Cerebellar cortex (tissue), 1 donor: ENCODE measurements at places on chromosomes 6 and 20.

DNA sequence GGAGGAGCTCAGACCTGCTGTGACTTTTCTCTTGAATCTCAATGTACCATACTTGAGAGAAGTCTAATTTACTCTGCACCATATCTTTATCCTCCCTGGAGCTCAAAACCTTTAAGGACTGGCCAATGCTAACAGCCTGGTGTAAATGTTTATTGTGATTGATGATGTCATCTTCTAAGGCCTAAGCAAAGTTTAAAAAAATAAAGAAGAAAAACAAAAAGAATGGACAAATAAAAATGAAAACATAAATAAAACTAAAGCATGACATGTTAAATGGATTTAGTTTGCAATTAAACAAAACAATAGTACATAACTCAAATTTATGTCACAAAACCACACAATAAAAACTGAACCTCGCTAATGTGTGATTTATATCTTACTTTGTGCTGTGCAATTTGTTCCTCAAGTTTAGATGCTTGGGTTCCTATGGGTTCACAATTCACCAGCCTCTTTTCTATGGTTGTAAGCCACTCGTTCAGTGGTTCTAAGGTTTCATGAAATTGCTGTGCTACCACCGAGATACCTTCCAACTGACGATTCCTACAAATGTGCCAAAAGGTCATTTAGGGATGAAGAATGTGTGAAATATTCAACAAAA lies 113.0 kb downstream of the DST start:
- no peak for DNase-seq

DNA sequence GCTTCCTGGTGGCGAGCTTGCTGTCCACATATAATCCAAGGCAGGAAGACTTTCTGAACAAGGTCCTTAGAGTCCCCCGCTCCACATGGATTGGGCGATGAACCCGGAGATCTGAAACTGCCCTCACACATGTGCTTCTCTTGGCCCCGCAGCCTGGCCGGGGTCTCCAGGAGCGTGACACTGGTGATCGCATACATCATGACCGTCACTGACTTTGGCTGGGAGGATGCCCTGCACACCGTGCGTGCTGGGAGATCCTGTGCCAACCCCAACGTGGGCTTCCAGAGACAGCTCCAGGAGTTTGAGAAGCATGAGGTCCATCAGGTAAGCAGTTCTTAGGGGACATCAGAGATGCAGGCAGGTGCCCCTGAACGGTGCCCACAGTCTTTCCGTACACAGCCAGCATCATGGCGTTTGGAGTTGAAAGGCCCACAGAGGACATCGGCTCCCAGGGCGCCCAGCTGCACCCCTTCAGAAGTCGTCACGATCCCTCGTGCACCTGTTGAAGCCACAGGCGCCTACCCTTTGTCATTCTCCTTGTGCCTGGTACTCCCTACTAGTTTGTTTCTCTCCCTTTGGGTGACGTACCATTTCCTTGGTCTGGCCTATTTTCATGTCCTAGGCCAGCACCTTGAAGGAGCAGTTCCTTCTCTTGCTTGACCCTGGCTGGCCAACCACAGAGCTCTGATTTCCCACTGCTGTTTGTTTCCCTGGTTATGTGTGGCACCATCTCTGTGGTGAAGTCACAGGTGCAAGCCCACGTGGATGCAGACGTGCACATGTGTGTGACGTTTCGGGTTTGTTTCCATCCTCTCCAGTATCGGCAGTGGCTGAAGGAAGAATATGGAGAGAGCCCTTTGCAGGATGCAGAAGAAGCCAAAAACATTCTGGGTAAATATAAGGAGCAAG lies 43.3 kb upstream of the IRF4 start:
- DNase-seq: no peak

- DNase-seq: no peak
Observed at GRCh38 chr20:43836790-43837189, 77.9 kb upstream of the TOX2 start.

- no peak for DNase-seq
Observed at GRCh38 chr6:112258642-112259336, 4.4 kb upstream of the LAMA4 start.

DNA sequence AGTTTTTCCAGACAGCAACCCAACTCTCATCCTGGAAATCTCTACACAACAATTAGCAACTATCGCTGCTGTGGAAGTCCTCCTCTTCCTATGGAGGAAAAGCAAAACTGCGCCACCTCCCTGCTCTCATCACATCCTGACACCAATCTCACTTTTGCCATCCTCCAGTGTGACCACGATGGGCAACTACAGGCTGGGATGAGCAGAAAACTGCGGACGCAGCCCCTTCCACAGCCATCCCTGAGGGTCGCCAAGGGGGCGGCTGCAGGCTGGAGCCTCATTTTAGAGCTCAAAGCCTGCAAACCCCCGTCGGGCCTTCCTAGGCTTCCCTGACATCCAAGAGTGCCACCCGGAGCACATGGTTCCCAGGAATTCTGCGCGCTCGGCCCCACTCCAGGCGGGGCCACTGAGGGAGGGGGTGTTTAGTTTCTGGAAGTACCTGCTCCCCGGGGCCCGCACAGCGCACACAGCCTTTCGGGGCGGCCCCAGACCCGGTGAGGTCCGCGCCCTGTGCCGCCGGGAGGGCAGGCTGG lies 1.2 kb downstream of the TCFL5 start:
- DNase-seq: no peak

- DNase-seq: no peak
Observed at GRCh38 chr20:62831854-62832211, 15.0 kb downstream of the COL9A3 start.
